Type B pancreatic cell (in vitro differentiated cells): ENCODE measurements at places on chromosomes 12 and 14. TPM values are rescaled to one million over a fixed set of nuclear protein-coding genes. Genes with fewer than 3 reads are reported as not detected.

The HCAR1 gene
- total RNA-seq: 5.0 and 7.4 TPM in 2 replicates

The BEST3 gene
- total RNA-seq: 0.14 and 0.77 TPM in 2 replicates

The ASPG gene
- 0.29 TPM in 1 of 2 replicates, not detected in the other for total RNA-seq

The RBMS2 gene
- 42.7 and 45.9 TPM in 2 replicates for total RNA-seq

DNA sequence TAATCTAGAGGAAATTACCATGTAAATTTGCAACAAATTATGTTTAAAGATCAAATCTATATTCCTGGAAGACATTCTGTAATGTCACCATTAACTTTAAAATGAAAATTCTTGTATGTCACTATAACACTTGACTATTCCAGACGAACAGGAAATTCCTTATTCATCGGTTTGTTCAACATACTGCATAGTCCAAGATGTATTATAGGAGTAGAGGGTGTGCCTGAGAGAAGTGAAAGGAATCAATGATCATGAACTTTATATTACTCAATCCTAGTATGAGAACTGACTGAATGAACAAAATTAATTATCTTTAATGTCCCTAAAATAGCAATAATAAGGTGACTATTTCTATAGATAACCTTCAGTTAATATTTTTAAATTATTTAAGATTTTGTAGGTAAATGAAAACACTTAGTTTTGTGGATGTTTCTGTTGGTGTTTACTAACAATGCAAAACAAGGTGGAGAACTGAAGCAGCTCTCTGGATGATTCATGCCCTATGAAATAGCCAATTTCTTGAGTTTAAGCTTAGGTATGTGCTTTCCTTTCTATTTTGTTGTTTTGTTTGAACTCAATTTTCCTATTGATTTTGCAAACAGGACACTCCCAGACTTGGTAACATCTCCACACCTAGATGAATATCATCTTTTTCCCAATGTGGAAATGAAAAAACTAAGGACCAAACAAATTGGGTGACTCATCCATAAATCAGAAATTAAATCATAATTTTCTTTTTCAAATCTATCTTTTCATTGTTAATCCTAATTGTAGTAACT, 18.2 kb upstream of the ITPR2 start:
- H3K4me1 ChIP-seq: peaks cover 5% of the 10 kb centered on the region
- no peak overlapping the region for H3K4me3 ChIP-seq
- DNase-seq: no peak
- no peaks in the 10 kb centered on the region for H3K27me3 ChIP-seq

DNA sequence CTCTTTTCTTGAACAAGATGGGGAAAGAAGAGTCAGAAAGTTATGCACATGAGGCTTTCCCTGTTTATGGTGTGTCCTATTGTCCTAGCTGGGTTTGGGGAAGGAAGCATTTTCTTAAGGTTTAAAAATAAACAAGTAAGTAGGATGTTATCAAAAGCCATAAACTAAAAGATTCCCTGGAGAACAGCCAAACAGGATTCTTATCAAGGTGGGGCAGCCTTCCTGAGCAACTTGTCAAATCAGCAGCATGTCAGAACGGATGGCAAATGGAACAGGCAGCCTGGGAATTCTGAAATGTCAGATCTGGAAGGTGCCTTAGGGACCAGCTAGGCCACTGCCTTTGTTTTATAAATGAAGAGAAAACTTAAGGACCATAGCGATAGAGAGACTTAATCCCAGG, 152.2 kb upstream of the RGS6 start:
- no peak overlapping the region for H3K27ac ChIP-seq
- peaks cover 5% of the 10 kb centered on the region for H3K4me1 ChIP-seq
- H3K4me3 ChIP-seq: no peak overlapping the region
- H3K36me3 ChIP-seq: no peaks in the 10 kb centered on the region

- H3K4me3 ChIP-seq: no peak overlapping the region
- H3K27me3 ChIP-seq: no peaks in the 10 kb centered on the region
- peak overlapping the region; percentile 21 for H3K27ac ChIP-seq
- H3K4me1 ChIP-seq: peaks cover 20% of the 10 kb centered on the region
- H3K36me3 ChIP-seq: no peaks in the 10 kb centered on the region
- no peak for DNase-seq
These were observed 69.1 kb downstream of the VCPKMT start for GRCh38 chr14:50047274-50047676.

DNA sequence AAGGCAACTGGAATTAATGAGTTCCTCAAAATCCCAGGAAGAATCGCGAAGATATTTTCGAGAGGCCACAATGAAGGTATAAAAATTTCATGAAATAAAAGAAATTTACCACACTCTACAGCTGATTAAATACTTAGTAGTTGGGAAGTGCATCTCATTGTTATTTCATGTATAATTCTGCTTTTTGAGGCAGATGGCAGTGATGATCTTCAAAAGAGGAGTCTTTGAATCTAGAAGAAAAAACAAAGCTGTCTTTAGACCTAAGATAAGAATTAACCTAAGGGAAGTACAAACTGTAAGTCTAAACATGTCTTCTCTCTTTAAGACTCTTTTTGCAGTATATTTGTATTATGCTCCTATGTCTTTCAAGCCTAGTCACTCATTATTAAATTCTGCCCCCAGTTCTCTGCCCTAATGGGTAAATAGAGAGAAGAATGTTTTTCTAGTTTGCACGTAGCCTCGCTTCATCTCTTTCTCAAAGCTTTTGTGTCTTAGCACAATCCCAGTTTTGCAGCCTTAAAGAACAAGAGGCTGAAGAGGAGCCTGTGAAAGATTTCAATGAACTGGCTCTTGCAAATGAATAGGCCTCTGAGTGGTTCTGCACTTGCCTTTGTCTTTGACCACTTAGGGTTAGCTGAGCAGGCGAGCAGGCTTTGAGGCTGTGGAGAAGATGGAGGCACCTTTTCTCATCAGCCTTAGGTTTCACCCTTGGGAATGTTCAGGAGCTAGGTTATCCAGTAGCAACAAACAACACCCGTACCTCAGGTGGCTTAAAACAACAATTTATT, 32.7 kb downstream of the CFAP54 start:
- H3K27ac ChIP-seq: no peak overlapping the region
- H3K4me3 ChIP-seq: no peak overlapping the region
- no peaks in the 10 kb centered on the region for H3K27me3 ChIP-seq

GRCh38 chr14:52018252-52018651, 28.9 kb downstream of the RTRAF start:
- H3K4me3 ChIP-seq: no peak overlapping the region
- peak overlapping the region; percentile 76 for H3K27ac ChIP-seq
- H3K27me3 ChIP-seq: peaks cover 3% of the 10 kb centered on the region

GRCh38 chr12:2997989-2998670, 38.9 kb downstream of the TEAD4 start:
- H3K27me3 ChIP-seq: no peaks in the 10 kb centered on the region
- no peak overlapping the region for H3K27ac ChIP-seq
- no peak for DNase-seq
- H3K36me3 ChIP-seq: peaks cover 4% of the 10 kb centered on the region

GRCh38 chr12:80193865-80194264, 94.5 kb downstream of the OTOGL start:
- H3K4me1 ChIP-seq: peaks cover 12% of the 10 kb centered on the region
- H3K27ac ChIP-seq: no peak overlapping the region
- no peaks in the 10 kb centered on the region for H3K27me3 ChIP-seq
- H3K36me3 ChIP-seq: no peaks in the 10 kb centered on the region
- no peak for DNase-seq
- H3K4me3 ChIP-seq: no peak overlapping the region
